ENCODE measurements at places on chromosomes 16 and 17. TPM values are rescaled to one million over a fixed set of nuclear protein-coding genes. Genes with fewer than 3 reads are reported as not detected.
A peak's percentile ranks its signal among the peaks of the same experiment; 100 is the strongest.

GRCh38 chr16:64132759-64133361 lies 989.0 kb downstream of the CDH11 start:
- no peak for DNase-seq

GRCh38 chr16:65940711-65941110 lies 425.8 kb upstream of the CDH5 start:
- no peak for DNase-seq

GRCh38 chr16:52819808-52820207 lies 232.9 kb downstream of the CHD9NB start:
- DNase-seq: no peak

Gene OGFOD1
- total RNA-seq: 75.8 TPM

Gene CORO7
- 57.3 TPM for total RNA-seq

DNA sequence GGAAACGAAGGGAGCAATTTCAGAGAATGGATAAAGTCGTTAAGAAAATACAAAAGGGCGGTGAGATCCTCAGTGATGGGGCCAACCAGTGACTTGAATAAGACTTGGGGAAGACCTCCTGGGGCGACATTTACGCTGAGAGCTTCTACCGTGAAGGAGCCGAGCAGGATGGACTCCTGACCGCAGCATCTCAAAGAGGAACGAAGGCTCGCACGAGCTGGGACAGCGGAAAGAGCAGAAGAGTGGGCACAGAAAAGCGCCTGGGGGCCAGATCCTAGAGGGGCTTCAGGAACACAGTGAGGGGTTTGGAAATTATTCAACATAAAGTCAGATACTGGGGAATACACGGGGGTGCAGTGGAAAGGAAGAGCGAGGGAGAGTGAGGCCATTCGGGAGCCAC lies 17.5 kb downstream of the ZNF750 start:
- DNase-seq: no peak

Gene NLRC3
- not detected for total RNA-seq

- no peak for DNase-seq
These were observed 1011.9 kb downstream of the CDH8 start for GRCh38 chr16:61024180-61024900.

Gene TPSB2
- total RNA-seq: not detected

DNA sequence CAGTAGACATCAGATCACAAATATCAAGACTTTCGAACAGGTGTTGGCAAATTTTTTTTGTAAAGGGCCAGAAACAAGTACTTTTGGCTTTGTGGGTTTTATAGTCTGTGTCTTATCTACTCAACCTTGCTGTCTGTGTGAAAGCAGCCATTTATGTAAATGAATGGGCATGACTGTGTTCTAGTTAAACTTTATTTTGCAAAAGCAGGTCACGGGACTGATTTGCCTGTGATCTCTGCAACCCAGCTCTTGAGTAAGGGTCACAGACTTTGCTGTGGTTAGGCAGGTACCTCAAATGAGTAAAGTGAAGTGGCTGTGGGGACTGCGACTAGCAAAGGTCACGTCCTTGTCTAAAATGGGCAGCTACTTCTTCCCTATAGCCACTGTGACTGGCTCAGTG lies 136.5 kb downstream of the FTO start:
- no peak for DNase-seq

DNA sequence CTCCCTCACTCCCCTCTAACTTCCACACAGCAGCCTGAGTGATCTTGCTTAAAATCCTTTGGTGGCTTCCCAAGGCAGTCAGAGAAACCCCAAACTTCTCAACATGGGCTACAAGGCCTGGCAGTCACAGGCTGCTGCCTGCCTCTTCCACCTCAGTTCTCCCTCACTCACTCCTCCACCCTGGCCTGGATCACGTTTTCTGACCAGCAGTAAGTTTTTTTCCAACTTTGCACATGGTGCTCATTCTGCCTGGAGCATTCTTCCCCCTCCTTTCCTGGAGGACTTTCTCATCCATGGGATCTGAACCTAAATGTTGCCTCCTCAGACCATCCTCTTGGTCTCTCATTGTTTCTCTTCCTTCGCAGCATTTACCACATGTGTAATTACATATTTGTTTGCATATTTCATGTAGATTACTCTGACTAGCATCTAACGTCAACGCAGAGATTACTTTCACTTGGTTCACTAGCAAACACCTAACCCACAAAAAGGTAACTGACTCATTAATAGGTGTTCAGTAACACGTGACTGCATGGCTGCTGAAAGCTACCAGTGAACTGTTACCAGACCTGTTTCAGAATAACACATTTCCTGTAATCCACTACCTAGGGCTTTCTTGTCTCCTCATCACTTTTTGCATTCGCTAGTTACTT lies 17.1 kb downstream of the GNA13 start:
- DNase-seq: no peak

Gene TNS4
- total RNA-seq: 0.34 TPM

Gene SNF8
- 114 TPM for total RNA-seq

GRCh38 chr16:54620197-54620596 lies 310.5 kb upstream of the IRX5 start:
- DNase-seq: no peak

Gene RUNDC3A
- 3.3 TPM for total RNA-seq

Gene AXIN2
- 1.8 TPM for total RNA-seq

Gene DNAI2
- not detected for total RNA-seq

Gene CCDC92B
- not detected for total RNA-seq

DNA sequence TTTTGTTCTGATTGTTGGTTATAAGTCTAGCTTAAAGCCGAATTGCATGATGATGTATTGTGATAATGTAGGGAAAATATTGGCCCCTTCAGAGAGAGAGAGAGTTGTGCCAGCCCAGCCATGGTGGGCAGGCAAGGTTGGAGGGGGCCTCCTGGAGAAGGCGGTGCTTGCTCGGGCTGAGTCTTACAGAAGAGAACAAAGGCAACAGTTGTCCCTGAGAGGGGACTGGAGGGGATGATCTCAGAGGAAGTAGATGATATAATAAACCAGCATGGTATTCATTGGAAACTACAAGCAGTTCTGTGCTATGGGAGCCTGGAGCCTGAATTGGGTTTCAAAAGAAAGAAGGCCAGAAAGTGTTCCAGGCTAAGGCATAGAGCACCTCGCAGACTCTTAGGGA lies 173.8 kb downstream of the RPTOR start:
- DNase-seq: no peak

GRCh38 chr16:67518676-67519075 lies 10.0 kb upstream of the RIPOR1 start:
- DNase-seq: no peak

GRCh38 chr17:50909765-50910605 lies 43.8 kb upstream of the TOB1 start:
- no peak for DNase-seq

DNA sequence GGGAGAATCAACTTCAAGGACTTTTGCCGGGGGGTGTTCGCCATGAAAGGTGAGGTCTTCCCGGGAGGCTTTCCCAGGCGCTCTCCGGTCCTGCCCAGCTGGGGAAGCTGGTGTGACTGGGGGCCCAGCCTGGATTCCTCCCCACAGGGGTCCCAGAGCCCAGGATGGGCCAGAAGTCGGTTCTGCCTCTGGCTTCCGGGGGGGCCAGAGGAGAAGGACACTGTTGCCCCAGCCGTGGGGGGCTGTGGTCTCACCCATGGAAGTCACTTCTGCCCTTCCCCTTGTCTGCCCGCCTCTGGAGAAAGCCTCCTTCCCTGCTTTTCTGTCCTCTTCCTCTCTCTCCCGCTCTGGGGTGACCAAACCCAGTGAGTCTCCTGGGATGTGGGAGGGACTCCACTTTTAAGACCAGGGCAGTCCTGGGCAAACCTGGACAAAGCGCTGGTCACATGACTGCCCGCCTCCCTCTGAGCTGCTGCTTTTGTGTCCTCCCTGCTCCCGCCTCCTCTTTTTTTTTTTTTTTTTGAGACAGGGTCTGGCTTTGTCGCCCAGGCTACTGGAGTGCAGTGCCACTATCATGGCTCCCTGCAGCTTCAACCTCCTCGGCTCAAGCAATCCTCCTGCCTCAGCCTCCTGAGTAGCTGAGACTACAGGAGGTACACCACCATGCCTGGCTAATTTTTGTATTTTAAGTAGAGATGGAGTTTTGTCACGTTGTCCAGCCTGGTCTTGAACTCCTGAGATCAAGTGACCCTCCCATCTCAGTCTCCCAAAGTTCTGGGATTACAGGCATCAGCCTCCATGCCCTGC lies 40.6 kb downstream of the RAB11FIP4 start:
- DNase-seq: no peak

Gene CCL16
- total RNA-seq: not detected

GRCh38 chr17:33871720-33872540 lies 383.2 kb upstream of the CCL2 start:
- DNase-seq: peak; percentile 67

GRCh38 chr16:12166271-12166670 lies 189.7 kb downstream of the SNX29 start:
- DNase-seq: no peak

DNA sequence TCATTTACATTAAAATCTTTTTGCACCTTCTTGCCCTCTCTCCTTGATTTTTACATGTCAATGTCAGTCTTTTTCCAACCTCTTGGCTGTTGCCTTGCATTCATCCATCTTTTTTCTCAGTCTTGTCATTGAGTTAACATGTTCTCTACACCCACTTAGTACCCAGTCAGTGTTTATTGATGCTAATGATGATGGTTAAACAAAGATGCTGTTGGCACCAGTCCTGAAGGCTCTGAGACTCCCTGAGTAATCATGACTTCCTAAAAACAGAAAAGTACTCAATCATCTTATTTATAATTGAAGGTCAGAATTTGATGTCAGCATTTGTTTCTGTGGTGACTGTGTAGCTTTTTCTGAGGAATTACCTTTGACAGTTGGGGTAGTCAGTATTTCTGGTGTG lies 104.5 kb downstream of the NLK start:
- no peak for DNase-seq

DNA sequence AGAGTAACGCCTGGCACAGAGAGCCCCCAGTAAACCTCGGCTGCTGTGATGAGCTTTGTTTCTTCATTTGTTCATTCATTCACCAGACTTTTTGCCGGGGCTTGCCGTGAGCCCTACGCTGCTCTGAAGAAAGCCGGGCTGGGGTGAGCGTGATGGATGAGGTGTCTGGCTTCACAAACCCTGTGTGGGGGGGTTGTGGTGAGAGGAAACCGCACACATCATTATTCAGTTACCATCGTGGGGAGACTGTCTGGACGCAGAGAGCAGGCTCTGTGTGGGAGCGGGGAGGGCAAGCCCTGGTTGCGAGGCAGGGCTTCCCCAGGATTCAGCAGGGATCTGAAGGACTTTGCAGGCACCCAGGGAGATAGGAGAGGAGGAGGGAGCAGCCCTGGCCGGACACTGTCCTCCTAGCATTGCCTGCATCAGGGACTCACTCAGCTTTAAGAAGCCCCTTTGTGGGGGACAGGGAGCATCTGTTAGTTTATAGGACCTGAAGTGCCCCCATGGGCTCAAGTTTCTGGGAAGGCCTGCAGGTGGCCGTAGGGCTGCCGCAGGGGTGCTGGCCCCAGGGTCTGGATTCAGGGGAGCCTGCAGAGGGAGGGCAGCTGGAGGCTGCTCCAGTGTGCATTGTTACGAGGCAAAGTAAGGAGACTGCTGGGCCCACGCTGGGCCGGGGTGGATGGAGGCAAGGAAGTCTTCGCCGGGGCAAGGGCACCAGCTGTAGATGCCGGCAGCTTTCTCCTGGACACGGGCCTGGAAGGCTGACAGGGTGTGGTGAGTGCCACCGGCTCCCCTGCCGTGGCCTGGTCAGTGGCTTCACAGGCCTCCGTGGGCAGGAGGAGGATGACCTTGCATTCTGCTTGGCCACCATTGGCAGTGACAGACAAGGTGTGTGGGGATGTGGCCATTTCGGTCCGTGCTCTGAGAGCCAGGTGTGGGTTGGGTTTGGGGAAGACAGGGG lies 334.5 kb downstream of the SEC14L1 start:
- no peak for DNase-seq

Gene TMEM88
- 4.3 TPM for total RNA-seq

Gene CMTM3
- total RNA-seq: 292 TPM

GRCh38 chr17:57773557-57773956 lies 28.5 kb upstream of the CCDC182 start:
- no peak for DNase-seq

- no peak for DNase-seq
These were observed 195.7 kb upstream of the TOX3 start for GRCh38 chr16:52742608-52743170.

- DNase-seq: no peak
These were observed 1.1 kb downstream of the UNC13D start for GRCh38 chr17:75842963-75843576.

DNA sequence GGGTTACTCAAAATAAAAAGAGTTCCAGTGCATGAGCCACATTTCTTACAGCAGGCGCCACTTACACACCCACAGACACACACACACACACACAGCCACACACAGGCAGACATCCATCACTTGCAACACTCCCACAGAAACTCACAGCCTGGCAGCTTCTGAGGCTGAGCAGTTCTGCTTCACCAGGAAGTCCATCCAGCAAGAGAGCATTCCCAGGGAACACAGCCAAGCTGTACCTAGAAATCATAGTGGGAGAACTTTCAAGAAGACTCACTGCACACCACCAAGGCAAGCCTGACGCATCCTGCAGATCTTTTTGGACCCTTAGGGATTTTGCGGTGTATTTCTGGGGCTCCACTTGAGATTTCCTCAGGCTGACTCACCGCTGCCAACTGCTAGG lies 140.9 kb upstream of the WSB1 start:
- DNase-seq: no peak

DNA sequence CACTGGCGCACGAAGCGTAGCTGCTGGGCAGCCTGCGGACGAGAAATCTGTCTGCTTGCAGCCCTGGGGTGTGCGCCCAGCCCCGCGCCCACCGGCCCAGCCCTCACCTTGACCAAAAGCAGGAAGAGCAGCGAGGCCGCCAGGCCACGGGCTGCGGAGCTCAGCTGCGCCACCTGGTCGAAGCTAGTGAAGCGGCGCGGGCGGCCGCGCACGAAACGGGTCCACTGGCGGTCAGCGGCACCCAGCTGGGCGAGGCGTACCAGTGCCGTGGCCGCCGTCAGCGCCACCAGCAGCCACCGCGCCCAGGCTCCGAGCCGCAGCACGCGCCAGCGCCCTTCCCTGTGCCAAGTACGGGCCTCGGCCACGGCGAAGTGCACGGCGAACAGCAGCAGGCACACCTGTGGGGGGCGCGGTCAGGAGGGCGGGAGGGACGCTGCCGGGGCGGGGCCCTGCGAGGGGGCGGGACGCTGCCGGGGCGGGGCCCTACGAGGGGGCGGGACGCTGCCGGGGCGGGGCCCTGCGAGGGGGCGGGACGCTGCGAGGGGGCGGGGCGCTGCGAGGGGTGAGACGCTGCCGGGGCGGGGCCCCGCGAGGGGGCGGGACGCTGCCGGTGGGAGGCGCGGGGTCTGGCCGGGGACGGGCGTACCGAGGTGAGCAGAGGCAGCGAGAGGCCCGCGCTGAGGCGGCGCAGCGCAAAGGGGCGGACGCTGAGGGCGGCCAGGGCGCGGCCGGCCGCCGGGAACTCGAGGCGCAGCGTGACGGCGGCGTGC lies 43.2 kb downstream of the TSC2 start:
- no peak for DNase-seq

- no peak for DNase-seq
These were observed 19.4 kb upstream of the IRF8 start for GRCh38 chr16:85879549-85879948.

Measured in kidney epithelial cell (primary cell).